Fibroblast of lung (primary cell): ENCODE measurements at places on chromosomes 4 and X. TPM values are rescaled to one million over a fixed set of nuclear protein-coding genes. Genes with fewer than 3 reads are reported as not detected.

FAM47E gene
- total RNA-seq, result 0.99 and 1.0 TPM in 2 replicates

SMAD1 gene
- total RNA-seq, result 11.8 and 13.0 TPM in 2 replicates

AREG gene
- 1.5 and 2.0 TPM in 2 replicates for total RNA-seq

PITX2 gene
- total RNA-seq, result 0.26 and 0.33 TPM in 2 replicates

SYN1 gene
- total RNA-seq, result under 0.01 and 0.17 TPM in 2 replicates

HSFX3 gene
- not detected in 2 replicates for total RNA-seq

UGT2B15 gene
- total RNA-seq, result not detected in 2 replicates

FHDC1 gene
- total RNA-seq, result 0.26 and 0.33 TPM in 2 replicates

GLRA3 gene
- total RNA-seq, result not detected in 2 replicates

MAGEB1 gene
- total RNA-seq, result not detected in 2 replicates

NEUROG2 gene
- not detected in 2 replicates for total RNA-seq

VSIG1 gene
- total RNA-seq, result not detected in 2 replicates

CLDN34 gene
- total RNA-seq, result not detected in 2 replicates

NKX3-2 gene
- total RNA-seq, result 0.26 and 1.3 TPM in 2 replicates

ANXA3 gene
- total RNA-seq, result 7.2 and 9.7 TPM in 2 replicates

AMER1 gene
- total RNA-seq, result 1.5 and 1.7 TPM in 2 replicates

TCEAL4 gene
- total RNA-seq, result 57.0 and 63.6 TPM in 2 replicates
